ENCODE measurements at places on chromosomes 13 and 19. TPM values are rescaled to one million over a fixed set of nuclear protein-coding genes. Genes with fewer than 3 reads are reported as not detected.

- no peak for DNase-seq
These were observed 430.3 kb downstream of the EFNB2 start for GRCh38 chr13:106105153-106105552.

- no peak for DNase-seq
These were observed 23.3 kb downstream of the N4BP2L2 start for GRCh38 chr13:32515246-32515645.

ZNF780B gene
- total RNA-seq: 28.9 TPM

HIPK4 gene
- 0.21 TPM for total RNA-seq

SLC1A6 gene
- not detected for total RNA-seq

DNA sequence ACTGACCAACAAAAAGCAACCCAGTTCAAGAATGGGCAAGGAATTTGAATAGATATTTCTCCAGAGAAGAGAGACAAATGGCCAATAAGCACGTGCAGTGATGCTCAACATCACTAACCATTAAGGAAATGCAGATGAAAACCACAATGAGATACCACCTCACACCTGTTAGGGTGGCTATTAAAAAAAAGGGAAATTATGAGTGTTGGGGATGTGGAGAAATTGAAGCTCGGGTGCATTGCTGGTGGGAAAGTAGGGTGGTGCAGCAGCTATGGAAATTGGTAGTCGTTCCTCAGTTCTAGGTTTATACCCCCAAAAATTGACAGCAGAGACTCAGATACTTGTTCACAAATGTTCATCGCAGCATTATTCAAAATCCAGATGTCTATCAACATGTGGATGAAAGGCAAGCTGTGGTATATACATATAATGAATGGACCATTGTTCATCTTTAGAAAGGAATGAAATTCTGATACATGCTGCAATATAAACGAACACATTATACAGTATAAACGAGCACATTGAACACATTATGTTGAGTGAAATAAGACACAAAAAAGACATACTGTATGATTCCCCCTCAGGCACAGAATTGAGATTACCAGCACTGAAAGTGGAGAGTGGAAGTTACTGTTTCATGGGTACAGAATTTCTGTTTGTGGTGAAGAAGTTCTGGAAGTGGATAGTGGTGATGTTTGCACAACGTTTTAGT is 927 bp downstream of the CHAMP1 start:
- no peak for DNase-seq

- DNase-seq: no peak
These were observed 16.9 kb downstream of the COG3 start for GRCh38 chr13:45481688-45482087.

RHPN2 gene
- total RNA-seq: 1.1 TPM

DNA sequence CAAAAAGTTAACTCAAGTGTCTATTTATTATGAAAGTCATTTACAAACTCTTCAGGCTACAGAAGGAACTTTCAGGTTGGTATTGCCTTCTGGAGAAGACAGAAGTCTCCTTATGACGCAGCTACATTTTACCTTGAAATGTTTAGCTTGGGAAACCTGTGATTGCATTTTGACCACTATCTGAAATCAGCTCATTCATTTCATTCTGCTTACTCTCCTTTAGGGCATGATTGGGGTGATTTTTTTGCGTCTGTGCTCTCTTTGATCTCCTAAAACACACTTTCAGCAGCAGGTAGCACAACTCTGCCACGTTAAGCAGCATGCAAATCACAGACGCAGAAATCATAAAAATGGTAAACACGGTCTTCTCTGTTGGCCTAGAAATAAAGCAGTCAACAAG is 9.6 kb downstream of the GJB6 start:
- no peak for DNase-seq

INAFM1 gene
- total RNA-seq: 48.0 TPM

ZNF154 gene
- 6.4 TPM for total RNA-seq

- DNase-seq: no peak
These were observed 1246.5 kb downstream of the UQCRFS1 start for GRCh38 chr19:27966390-27966816.

DNA sequence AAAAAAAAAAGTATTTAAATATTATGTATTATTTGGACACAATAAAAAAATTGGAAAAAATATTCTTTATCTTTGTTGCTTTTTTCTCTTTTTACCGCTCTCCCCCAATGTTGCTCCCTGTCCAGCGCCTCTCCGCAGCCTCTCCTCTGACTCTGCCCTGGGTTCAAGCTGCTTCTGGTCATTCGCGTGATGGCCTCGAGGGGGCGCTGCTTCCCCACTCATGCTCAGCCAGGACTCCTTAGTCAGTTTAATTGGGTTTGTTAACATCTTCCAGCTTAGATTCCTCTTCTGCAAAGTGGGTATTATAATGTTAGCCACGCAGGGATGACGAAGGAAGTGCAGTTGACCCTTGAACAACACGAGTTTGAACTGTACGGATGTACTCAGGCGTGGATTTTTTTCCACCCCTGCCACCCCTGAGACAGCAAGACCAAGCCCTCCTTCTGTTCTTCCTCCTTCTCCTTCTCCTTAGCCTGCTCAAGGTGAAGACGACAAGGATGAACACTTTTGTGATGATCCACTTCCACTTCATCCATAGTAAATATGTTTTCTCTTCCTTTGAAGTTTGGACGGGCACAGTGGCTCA is 4.9 kb upstream of the NWD1 start:
- peak; percentile 56 for DNase-seq

GRCh38 chr13:22086597-22087330 is 415.9 kb downstream of the FGF9 start:
- no peak for DNase-seq

ITGBL1 gene
- total RNA-seq: 110 TPM

GRCh38 chr19:18762125-18763023 is 28.7 kb downstream of the COMP start:
- no peak for DNase-seq

- no peak for DNase-seq
These were observed 10.9 kb downstream of the POLR2E start for GRCh38 chr19:1084024-1084868.

NPAS1 gene
- total RNA-seq: 1.0 TPM

- DNase-seq: no peak
These were observed 113.2 kb downstream of the MYCBP2 start for GRCh38 chr13:77213644-77214043.

ZNF146 gene
- 44.8 TPM for total RNA-seq

GPR32 gene
- total RNA-seq: not detected

ZNF100 gene
- total RNA-seq: 17.0 TPM

NR2F6 gene
- 23.1 TPM for total RNA-seq

- no peak for DNase-seq
These were observed 10.3 kb downstream of the ZNF480 start for GRCh38 chr19:52307275-52307674.

- DNase-seq: no peak
These were observed 16.8 kb downstream of the CLEC17A start for GRCh38 chr19:14599548-14600147.

GRCh38 chr13:111278258-111278657 is 42.2 kb upstream of the TEX29 start:
- DNase-seq: no peak

DNA sequence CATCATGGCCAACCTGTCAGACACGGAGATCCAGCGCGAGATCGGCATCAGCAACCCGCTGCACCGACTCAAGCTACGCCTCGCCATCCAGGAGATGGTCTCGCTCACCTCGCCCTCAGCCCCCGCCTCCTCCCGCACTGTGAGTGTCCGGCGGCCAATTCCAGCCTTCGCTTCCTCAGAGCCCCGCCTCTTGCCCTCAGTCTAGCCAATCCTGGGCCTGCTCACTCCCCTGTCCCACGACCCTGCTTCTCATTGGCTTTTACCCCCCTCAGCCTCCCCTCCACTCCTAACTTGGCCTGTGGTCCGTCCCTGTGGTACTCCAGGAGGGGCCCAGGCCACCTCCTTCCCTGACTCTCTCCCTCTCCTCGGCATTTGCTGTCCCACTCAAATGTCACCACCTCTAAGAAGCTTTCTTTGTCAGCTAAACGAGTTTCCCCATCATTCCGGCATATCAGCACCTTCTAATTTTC is 12.3 kb downstream of the HRC start:
- DNase-seq: peak; percentile 92

LHB gene
- not detected for total RNA-seq

SKA3 gene
- 0.91 TPM for total RNA-seq

NUMBL gene
- total RNA-seq: 95.4 TPM

DNA sequence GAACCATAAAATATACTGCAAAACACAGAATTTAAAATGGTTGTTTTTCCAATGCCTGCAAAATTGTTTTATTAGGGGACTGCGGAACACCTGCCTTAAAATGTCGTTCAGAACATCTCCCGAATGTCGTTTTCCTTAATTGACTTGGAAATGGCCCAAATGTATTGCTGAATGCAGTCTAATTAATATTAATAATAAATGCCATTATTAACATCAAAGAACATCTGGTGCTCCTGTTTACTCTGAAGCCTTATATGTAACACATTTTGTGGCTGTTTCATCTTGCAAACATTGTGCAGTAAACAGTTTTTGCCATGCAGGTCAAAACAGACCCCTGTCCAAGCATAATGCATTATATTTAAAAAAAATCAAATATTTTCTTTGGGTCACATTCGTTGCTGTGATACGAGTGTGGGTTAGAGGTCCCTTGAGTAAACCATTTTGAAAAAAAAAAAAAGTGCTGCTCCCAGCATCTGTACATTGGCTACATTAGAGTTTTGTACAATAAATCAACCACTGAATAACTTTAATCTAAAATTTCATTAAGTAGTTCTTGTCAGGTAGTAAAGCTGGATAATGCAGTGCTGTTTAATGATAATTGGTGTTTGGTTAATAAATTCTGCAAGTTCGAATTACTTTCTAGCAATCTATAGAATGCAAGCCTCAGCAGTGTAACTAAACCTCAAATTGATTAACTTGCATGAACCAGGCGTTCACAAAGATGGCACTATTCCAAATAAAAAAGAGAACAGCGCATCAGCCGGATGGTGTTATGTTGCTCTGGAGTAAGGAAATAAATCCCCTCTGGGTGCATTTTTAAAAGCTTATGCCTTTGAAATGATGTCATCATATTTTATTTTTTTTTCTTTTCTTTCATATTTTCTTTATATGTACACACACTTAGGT is 140.2 kb downstream of the ZNF536 start:
- DNase-seq: no peak

- no peak for DNase-seq
These were observed 11.5 kb downstream of the S1PR2 start for GRCh38 chr19:10219678-10220077.

DNA sequence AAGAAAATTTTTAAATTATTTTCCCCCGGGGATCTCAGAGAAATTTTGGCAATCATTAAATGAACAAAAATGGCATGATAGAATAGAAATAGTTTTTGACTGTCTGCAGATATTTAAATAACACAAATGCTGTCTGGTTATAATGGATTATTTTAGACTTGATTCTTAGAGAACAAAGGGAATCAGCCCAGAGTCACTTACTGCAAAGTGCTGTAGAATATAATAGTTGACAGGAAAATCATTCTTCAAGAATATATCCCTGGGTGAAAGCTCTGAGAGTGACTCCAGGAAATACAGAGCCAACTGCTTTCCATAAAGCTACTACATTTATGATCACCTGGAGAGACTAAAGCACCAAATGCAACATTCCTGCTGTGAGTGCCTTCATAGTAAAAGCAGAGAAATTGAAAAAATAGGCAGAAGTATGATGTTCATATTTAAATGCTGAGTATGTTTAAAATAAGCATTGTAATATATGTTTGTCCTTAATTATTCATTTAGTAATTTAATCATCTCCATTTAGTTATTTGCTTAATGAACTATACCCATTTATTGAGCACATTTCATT is 1765.8 kb downstream of the SLITRK1 start:
- DNase-seq: no peak

DNA sequence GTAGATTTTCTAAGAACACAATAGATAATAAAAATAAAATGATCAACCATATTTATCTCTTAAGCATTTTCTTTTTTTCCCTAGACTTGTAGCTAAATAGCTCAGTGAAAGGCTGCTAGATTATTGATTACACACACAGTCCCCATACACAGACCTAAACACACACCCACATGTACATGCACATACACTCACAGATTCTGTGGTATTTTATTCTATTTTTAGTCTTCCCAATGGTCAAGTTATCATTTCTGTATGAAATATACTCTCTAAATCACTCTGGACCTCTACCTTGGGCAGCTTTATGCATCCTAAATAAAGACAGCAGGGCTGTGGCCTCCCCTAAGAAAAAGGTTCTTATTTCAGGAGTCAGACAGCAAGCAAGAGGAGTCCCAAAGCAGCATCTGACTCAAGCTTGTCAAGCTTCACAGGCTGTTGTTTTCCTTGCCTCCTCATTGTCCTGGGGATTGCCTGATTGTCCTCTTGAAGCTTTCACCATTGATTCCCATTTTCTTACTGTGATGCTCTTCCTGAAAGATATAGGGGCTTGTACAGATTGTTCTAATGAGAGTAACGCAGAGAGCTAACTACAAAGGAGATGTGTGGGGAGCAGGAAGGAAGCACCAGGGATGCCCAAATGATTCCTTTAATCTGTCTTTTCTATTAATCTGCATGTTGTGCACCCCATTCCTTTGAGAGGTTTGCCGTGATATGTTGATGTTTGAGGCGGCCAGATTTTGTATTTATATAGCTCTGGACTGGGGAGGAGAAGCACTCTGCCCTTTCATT is 986.5 kb downstream of the PCDH17 start:
- DNase-seq: no peak

DNA sequence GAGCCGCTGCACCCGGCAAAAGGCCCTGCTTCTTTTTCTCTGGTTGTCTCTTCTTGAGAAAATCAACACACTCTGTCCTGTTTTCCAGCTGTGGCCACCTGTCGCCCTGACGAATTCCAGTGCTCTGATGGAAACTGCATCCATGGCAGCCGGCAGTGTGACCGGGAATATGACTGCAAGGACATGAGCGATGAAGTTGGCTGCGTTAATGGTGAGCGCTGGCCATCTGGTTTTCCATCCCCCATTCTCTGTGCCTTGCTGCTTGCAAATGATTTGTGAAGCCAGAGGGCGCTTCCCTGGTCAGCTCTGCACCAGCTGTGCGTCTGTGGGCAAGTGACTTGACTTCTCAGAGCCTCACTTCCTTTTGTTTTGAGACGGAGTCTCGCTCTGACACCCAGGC is 17.2 kb downstream of the LDLR start:
- DNase-seq: no peak

RFX2 gene
- total RNA-seq: 16.6 TPM

ZNF726 gene
- 1.7 TPM for total RNA-seq

DNA sequence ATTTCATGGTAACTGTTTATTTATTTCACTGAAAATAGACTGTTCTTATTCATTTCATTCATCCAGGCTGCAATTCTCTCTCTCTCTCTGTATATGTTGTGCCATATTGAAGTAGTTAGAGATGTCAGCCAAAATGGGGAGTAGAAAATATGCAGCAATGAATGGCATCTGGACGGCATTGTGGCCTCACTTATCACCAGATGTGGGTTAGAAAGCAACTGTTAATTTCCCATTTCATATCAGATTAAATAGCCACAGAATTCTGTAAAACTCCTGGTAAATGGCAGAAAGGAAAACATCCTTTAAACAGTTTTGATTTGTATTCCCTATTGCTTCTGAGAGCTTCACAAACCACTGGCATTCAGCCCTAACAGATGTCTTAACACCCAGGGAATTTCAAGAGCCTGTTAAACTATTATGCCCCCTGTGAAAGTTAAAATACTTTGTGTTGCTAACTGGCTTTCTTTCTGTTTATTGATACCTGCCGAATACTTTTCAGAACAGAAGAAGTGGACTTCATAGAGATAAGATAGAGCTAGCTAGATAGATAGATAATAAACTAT is 1763.3 kb upstream of the MIR17HG start:
- no peak for DNase-seq
